Stimulated activated CD4-positive, alpha-beta T cell treated with anti-CD3 and anti-CD28 coated beads, Interleukin-2, amount 100 ng/mL, for 4 hours (primary cell): ENCODE measurements at places on chromosomes 7 and 10.
A peak's percentile ranks its signal among the peaks of the same experiment; 100 is the strongest.

DNA sequence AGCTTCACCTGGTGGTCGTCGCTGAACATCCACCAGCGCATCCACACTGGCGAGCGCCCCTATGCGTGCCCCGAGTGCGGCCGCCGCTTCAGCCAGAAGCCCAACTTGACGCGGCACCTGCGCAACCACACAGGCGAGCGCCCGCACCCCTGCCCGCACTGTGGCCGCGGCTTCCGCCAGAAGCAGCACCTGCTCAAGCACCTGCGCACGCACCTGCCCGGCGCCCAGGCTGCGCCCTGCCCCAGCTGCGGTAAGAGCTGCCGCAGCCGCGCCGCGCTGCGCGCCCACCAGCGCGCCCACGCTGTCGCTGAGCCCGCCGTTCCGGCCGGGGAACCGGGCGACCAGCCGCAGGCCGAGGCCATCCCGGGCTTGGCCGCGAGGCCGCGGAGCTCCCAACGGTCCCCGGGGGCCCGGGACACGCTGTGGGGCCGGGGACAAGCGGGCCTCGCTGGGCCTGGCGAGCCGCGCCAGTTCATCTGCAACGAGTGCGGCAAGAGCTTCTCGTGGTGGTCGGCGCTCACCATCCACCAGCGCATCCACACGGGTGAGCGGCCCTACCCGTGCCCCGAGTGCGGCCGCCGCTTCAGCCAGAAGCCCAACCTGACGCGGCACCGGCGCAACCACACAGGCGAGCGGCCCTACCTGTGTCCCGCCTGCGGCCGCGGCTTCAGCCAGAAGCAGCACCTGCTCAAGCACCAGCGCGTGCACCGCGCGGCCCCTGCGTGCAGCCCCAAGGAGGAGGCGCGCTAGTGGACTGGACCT lies 18.4 kb downstream of the ZNF775 start:
- DNase-seq = no peak

DNA sequence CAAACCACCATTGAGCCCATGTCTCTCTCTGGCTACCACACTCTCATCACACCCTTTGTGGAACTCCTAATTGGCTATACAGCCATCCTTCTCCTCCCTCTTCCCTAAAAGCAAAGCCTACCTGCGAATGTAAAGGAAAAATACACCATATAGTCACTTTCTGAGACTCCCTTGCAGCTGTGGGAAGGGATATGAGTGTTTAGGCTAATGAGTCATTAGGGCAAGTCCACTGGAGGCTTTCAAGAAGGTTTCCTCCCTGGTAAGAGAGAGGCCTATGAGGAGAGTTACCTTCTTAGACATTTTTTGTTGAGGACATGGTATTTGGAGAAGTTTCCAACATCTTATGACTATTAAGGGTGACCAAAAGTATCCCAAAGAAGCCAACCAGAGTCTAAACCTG lies 4.1 kb upstream of the TMEM243 start:
- DNase-seq = no peak

- no peak for DNase-seq
Measured at GRCh38 chr10:14712991-14713424, 61.7 kb downstream of the FAM107B start.

- DNase-seq = no peak
Measured at GRCh38 chr10:77361831-77362230, 275.8 kb downstream of the KCNMA1 start.

GRCh38 chr10:48981310-48981907 lies 41.8 kb upstream of the LRRC18 start:
- DNase-seq = no peak

GRCh38 chr7:40105879-40106473 lies 28.4 kb downstream of the MPLKIP start:
- DNase-seq = no peak

DNA sequence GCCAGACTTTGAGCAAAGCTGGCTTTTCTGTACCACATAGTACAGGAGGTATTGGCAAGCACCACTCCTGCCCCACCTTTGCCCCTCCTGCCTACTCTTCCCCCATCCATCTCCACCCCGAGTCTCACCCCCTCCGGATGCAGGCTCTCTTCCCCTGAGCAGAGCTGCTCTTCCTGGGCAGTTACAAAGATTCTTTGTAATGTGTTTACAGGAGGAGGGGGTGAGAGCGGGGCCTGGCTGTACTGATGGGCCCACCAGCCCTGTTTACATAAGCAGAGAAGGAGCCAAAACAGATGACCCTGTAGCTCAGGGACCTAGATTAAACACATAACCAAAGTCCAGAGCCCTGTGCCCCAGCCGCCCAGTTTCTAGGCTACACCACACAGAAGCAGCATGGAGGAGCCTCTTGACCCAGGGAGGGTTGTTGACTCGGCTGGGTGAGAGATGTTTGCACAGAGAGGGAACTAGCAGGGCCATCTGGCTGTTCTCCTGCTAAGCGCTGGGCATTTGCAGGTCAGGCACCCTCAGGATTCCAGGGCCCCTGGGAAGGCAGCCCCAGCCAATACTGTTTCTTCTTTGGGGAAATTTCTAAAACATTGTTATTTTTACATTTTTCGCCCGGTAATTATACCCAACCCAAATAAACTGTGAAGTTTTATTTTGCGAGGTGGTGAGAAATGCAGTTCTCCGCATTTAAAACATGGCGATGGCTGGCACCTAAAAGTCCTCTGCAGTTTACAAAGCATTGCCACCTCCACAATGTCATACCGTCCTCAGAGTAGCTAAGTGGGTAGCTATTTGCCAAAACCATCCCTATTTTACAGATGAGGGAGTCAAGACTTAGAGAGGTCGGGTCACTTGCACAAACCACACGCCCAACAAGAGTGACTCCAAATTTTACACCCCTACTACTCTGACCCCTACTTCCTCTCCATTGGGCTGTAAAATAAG lies 11.4 kb upstream of the ZKSCAN1 start:
- no peak for DNase-seq

DNA sequence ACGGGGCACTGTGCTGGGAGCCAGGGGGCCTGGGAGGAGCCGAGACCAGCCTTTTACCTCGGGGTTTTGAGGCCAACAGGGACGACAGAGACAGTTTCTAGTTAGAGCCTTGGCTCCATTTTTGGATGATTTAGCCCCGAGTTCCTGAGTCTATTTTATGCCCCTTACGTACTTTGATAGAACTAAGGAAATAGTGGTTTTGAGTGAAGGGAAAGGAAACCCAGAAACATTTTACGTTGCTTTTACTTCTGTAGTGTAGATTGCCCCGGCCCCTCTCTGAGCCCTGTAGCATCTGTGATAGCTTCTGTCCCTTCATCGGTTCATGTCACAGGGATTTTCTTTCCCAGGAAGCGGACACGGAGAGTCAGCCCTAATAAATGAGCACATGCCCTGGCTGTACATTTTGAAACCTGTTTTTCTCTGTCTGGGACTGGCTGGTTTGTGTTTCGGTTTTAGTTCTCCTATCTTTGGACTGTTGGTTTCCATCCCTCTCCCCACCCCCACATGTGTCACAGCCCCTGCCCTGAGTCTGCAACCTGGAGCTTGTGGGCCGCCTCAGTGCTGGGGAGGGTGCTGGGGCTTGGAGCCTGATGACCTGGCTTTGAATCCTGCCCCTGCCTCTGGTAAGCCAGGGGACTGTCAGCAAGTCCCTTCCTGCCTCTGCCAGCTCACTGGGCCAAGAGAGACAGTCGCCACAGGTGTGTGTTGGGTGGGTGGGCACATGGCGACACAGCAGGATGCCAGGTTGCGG lies 6.9 kb upstream of the ORAI2 start:
- DNase-seq = peak; percentile 79

GRCh38 chr10:16384021-16384420 lies 52.8 kb upstream of the PTER start:
- no peak for DNase-seq

DNA sequence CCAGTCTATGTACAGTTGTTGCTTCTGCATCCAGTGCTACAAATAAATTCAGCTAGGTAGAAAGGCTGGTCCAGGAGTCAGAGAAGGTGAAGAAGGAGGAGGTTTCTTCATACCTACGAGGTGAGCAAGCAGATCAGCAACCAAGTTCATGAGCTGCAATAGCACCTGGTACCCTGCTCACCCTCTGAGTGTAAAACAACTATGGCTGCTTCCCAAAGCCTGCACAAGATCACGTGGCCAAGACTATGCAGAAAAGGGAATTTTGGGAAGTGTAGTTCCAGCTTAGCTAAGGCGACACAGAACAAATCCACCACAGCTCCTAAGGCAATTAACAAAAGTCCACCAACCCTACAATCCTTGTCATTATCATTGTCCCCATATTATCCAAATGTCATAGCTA lies 95.9 kb upstream of the AUTS2 start:
- DNase-seq = no peak

DNA sequence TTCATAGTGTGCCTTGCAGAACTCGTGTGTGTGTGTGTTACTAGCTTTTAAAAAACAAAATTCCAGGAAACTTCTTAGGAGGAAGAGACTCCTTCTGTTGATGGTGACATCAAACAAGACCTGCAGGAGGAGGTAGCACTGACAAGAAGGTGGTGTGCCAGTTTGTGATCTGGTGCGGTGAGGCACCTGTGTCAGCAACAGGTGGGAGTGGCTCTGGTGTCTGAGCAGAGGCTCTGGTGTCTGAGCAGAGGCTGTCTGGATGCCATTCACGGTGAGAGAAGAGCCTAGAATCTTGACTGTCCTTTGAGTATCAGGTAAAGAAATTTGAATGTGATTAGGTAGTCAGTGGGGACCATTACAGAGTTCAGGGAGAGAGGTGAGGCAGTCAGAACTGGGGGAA lies 122.8 kb downstream of the INPP5A start:
- no peak for DNase-seq
